ENCODE measurements at places on chromosomes 2 and 18. TPM values are rescaled to one million over a fixed set of nuclear protein-coding genes. Genes with fewer than 3 reads are reported as not detected.

Gene PROM2
- total RNA-seq = 0.25 TPM

Gene MEP1B
- not detected for total RNA-seq

Gene MARCHF4
- total RNA-seq = not detected

Gene SCYGR4
- total RNA-seq = not detected

Gene DNAJC27
- total RNA-seq = 3.3 TPM

Gene CDK15
- total RNA-seq = not detected

Gene PSMA8
- total RNA-seq = 1.7 TPM
